ENCODE measurements at places on chromosomes 6 and 20. TPM values are rescaled to one million over a fixed set of nuclear protein-coding genes. Genes with fewer than 3 reads are reported as not detected.

- DNase-seq = no peak
These were observed 153.1 kb downstream of the RCAN2 start for GRCh38 chr6:46338131-46338530.

DNA sequence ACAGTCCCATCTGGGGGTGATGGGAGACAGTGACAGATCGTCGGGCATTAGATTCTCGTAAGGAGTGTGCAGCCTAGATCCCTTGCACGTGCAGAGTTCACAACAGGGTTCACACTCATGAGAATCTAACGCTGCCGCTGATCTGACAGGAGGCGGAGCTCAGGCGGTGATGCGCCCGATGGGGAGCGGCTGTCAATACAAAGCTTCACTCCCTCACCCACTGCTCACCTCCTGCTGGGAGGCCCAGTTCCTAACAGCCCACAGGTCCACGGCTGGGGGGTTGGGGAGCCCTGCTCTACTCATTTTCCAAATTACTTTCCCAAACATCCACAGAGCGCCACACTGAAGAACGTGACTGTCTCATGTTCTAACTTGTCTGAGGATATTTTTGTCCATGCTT lies 25.3 kb downstream of the CTCFL start:
- DNase-seq = no peak

- no peak for DNase-seq
These were observed 17.9 kb downstream of the ABHD12 start for GRCh38 chr20:25372584-25373336.

DNA sequence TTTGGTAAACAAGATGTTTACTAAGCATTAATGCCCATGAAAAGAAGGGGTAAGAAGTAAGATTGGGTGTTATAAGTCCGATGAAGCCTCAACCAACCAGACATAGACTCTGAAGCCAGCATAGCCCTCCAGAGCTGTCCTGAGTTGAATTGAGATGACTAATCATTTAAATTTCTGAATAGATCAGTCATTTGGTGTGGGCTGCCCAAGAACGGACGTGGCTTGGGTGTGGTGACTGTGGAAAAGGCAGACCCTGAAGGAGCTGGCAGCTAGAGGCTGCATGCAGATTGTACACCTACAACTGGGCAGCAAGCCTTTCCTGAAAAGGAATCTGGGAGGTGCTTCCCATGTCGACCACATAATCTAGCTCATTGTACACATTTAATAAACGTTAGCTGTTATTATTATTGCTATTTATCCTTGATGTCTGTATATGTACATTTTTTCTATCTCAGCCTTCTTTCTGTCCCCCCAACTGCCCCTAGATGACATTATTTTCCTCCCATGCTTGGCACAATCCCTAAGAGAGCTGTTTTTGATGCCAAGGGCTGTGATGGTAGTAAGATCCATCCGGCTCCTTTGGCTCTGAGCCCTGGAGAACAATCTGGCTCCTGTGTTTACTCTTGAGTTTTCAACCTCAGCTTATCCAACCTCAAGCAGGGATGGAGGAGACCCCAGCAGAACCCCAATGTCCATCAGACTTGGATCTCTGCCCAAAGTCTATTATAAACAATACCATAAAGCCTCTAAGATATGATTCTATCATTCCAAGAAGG lies 57.6 kb upstream of the JAG1 start:
- DNase-seq = no peak

DNA sequence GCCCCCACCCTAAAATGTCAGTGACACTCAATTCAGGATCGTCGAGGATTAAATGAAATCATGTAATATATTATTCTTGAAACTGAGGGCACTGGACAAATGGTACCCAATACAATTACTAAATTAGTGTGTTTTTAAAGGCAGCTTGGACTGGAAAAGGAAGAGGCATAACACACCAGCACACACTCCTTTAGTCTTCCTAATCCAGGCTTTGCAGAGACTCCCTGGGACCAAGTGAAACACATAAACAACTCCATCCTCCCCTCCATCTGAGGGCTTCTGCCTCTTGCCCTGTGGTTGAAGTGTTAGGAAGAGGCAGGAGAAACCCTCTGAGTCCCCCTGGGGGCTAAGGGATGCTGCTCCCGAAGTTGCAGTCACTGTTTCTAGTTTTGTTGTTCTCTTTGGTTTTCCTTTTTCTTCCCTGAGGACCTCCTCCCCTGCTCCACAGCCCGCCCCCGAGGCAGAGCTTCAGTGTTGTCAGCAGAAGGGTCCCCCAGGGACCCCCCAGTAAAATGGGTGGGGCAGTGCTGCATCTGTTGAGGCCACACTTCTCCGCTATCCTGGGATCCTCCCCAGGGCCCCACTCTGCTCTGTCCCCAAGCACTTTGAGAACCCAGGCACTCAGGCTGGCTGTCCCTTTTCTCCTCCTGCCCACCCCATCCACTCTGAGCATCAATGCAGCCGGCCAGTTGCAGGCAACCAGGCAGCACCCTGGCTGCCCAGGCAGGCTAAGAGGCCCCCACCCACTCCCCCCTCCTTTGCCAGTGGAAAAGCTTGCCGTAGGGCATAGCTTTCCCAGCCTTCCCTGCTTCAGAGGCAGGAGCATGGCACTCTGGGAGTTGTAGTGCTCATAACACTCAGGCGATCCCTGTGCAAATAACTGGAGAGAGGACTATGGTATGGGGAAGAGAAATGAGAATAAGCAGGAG lies 5.9 kb downstream of the TMEM63B start:
- peak; percentile 68 for DNase-seq

DNA sequence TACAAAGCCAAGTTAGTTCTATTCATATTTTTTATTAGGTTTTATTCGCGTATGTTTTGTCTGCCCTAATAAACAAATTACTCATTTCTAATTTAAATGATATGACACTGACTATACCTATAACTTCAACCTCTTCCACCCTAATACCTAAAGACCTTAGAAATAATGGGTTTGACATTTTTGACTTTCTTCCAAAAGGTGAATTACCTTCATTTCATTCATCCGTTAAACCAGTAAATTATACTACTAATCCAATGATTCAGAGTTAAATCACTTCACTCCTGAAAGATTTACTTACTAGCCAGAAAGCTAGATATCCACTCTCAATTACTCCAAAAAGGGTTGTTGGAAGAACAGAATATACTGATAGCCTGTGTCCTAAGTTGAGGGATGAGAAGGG lies 5.2 kb downstream of the MRPS10 start:
- no peak for DNase-seq

Gene SYNDIG1
- not detected for total RNA-seq

Gene GINS1
- 59.9 TPM for total RNA-seq

Data from HepG2 (cell line).